ENCODE measurements at places on chromosomes 16 and 17.

DNA sequence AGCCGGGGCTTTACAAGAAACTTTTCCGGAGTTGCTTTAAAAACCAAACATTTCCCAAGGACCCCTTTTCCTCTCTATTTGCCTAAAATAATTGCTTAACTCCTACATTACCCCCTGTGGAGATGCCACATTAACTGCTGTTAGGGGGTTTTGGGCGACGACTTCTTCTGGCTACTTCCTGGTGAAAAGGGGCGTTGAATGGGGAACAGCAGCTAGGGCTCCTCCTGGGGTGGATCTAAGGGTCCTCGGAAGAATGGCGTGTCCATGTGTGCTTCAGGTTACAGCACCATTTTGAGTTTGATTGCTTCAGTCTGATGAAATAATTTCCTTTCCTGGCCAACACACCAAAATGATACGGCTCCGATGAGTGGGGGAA is 22.0 kb downstream of the ABCC1 start:
- no peak for DNase-seq

DNA sequence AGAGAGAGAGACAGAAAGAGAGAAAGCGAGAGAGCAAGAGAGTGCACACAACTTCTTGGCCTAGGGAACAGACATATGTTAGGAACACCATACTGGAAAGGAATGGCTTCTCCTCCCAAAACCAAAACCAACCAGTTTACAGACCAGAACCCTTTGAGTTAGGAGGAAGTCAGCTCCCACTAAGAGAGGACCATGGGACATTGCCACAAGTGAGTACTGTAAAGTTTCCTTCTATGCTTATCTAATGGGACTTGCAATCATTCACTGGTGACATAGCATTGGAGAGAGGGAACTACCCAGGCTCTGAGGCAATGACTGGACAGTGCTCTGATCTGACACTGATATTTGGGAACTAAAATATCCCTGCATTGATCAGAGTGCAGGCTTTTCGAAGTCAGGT is 32.4 kb downstream of the TBC1D3B start:
- DNase-seq, result no peak

DNA sequence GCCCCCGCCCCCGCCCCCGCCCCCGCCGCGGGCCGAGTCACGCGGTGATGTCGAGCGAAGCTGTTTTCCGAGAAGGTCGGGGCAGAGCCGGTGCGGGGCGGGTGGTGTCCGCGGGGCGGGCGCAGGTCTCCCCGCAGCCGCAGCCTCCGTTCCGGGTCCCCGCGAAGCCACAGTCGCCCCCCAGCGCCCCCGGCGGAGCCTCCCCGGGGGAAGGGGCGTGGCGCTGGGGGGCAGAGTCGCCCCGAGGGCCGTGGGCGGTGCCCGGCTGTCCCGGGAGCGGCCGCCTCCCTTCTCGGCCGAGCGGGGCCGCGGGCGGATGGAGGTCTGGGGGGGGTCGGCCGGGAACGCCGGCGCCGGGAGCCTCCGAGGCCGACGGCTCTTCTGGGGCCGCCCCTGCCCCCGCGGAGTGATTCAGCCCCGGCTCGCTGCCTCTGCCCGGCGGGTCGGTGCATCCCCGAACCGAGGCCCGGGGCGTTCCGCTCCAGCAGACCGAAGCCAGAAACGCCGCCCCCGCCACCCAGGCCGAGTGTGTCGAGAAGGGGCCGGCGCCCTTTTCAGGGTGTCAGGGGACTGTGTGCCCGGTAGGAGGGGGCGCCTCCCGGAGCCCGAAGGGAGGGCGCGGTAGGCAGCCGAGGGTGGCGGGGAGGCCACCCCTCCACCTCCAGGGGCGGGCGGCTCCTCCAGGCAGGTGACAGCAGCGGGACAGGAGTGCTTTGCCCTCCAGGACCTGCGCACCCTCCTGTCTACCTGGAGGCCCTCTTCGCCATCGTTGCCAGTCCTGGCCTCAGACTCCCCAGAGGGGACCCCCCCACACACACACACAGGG is 1.7 kb downstream of the METRNL start:
- DNase-seq, result no peak

GRCh38 chr17:12415031-12415430 is 250.7 kb upstream of the MYOCD start:
- no peak for DNase-seq

DNA sequence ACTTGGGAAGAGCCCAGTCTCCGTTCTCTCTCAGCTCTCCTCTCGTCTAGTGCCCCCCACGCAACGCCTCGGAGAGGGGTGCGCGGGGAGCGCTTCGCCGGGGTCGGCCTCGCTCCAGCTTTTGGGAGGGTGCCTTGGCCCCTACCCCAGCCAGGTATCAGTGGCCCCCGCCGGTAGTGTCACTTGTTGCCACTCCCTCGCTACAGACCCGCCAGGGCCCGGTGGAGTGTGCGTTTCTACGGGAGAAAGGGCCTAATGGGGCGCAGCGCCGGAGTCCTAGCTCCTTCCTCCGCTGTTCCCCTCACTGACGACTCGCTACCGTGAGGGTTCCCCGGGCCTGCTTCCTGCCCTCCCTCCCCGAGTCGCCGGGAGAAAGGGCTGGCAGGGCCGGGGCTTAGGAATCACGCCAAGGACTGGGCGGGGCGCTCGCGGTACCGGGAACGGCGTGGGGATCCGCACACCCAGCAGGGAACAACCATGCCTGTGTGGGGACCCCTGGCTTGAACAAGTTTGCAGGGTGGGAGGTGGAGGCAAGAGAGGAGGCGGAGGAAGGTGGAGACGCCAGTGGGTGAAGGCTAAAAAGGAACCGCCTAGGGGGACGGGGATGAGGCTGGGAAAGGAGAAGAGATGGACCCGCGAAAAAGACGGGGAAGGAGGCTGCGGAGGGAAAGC is 997 bp upstream of the CDH11 start:
- DNase-seq, result peak; percentile 18

DNA sequence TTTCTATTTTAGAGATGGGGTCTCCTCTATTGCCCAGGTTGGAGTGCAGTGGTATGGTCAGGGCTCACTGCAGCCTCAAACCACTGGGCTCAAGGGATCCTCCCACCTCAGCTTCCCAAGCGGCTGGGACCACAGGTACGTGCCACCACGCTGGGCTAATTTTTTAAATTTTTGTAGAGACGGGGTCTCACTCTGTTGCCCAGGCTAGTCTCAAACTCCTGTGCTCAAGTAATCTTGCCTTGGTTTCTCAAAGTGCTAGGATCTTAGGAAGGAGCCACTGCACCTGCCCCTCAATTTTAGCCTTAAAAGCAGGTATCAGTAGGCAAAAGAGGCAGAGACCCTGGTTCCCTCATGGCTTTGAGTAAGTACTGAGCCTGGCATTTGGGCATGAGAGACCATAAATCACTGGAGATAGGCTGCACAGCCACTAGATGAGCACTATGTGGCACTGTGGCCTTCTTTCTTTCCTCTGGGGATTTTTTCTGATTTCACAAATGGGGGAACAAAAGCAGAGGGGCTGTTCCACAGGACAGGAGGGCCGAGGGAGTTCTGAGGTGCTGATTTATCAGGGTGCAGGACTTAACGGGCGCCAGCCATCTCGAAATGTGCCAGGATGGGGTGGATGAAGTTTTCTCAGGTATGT is 82.2 kb downstream of the PLXDC1 start:
- DNase-seq, result peak; percentile 57

GRCh38 chr16:56776562-56776961 is 46.6 kb downstream of the NUP93 start:
- no peak for DNase-seq

- DNase-seq, result no peak
Measured at GRCh38 chr16:52141871-52142270, 405.1 kb downstream of the TOX3 start.

DNA sequence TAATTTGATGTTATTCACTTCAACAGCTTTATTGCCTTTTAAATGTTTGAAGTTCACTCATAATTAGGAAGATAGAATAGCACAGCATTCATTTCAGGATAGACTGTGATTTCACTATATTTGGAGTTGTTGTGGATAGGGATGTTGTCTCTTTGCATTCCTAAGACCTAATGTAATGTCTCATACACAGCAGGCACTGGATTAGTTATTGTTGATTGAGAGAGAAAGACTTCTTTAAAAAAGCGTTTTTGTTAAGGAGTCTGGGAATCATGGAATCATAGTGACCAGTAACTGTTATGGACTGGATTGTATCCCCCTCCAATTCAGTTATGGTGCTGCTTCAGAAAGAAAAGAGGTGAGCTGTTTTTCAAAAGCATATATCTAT is 122.0 kb downstream of the USP22 start:
- no peak for DNase-seq

- DNase-seq, result no peak
Measured at GRCh38 chr17:6126768-6127167, 56.6 kb downstream of the WSCD1 start.

GRCh38 chr17:61617330-61617729 is 26.3 kb upstream of the NACA2 start:
- DNase-seq, result no peak

GRCh38 chr16:88857728-88858339 is 907 bp downstream of the TRAPPC2L start:
- DNase-seq, result peak; percentile 62

- no peak for DNase-seq
Measured at GRCh38 chr17:41555105-41555887, 16.6 kb downstream of the KRT9 start.

- DNase-seq, result peak; percentile 49
Measured at GRCh38 chr17:57833179-57833939, 16.5 kb downstream of the MRPS23 start.

GRCh38 chr17:73357318-73357717 is 45.5 kb upstream of the CDC42EP4 start:
- no peak for DNase-seq

DNA sequence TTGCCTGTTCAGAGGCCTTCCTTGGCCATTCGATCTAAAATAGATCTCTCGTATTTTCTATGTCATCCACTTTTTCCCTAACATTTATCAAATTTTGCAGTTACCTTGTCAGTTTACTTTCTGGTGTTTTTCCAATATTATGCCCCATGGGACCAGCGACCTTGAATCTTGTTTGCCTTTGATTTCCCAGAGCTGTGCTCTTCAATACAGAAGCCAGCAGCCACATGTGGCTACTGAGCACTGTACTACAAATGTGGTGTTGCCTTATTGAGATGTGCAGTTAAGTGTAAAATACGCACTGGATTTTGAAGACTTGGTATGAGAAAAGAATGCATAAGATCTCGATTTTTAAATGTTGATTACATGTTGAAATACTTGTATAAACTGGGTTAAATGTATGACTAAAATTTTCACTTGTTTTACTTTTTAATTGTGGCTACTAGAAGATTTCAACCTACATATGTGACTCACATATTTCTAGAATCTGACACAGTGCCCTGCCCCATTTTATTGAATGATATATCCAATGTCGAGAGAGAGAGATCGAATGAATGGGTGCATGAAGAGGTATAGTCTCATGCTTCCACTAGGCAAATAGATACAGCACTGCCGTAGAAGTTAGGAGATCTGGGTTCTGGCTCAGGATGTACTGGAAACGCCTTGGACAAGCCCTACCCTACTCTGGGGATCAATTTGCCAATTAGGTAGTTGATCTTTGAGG is 824 bp upstream of the PSME3 start:
- DNase-seq, result no peak

DNA sequence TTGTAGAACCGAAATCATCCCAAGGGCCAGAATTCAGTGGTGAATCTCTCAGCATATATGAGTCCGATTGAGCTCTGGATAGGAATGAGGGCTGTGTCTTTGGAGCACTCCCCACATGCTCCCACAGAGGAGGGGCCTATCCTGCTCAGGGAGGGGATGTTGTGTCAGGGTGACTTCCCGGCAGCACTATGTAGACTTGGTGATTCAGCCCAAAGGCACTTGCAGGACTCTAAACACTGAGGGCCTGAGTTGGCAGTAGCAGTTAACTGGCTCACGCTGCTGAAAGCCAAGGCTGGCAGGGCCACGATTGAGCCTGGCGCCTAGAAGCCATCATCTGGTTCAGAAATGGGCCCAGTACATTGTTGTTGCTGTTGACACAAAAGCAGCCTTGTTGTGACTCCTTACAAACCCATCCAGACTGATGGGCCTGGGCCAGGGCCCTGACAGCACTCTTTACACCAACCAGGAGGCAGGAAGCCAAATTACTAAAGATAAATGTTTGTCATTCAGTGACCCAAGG is 31.9 kb downstream of the NMT1 start:
- peak; percentile 67 for DNase-seq
